Activated CD4-positive, alpha-beta memory T cell treated with anti-CD3 and anti-CD28 coated beads, Interleukin-2, amount 10 ng/mL, durations not matched to agents 7 days and 5 days (primary cell): ENCODE measurements at places on chromosomes 7 and 10.

DNA sequence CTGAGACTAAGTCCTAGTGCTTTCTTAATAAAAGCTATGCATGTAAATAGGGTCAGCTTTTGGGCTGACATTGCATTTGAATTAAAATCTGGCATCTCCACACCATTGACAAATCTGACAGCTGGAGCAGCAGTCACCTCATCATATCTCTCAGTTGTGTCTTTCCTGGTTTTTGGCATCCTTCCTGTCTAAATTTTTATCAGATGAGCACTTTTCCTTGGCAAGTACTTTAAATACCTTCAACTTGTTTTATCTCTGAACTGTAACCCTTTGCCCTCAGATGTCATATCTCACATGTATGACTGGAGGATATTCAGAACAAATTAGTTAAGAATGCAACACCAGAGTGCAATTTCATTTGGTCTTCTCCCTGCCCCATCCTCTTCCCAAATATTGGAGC lies 1066.2 kb downstream of the LRMDA start:
- DNase-seq, result no peak

DNA sequence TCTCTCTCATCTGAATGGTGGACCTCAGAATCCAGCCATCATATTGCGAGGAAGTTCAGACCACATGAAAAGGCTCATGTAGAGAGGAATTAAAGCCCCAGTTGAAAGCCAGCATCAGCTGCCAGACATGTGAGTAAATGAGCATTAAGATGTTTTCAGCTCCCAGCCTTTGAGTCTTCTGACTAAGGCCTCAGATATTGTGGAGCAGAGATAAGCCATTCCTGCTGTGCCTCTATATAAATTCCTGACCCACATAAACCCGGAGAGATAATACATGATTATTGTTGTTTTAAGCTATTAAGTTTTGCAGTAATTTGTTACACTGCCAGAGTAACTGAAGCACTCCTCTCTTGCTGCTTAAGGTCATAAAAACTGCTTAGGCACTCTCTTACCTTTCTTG lies 14.6 kb downstream of the FAM149B1 start:
- no peak for DNase-seq

DNA sequence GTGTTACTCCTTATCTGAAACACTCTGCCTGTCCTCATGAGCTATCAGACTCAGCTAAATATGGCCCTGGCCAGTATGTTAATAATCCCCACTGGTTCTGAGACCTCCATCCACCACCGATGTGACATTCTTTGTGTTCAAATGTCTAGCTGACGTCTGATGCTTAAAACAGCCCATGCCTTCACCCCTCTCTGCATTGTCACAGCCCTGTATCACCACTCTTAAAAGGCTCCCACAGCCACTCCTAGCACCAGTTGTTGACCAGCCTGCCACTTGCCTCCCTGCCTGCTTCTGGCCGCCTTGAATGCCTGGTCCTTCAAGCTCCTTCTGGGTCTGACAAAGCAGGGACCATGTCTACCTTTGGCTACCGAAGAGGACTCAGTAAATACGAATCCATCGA lies at the start of gene LMOD2:
TSS of gene LMOD2 (plus strand) at position 253 of the 400 bp plus-strand sequence. CDS start at position 351, 98 bp downstream.
- DNase-seq, result no peak

- DNase-seq, result no peak
Measured at GRCh38 chr10:86954681-86955500, 2.5 kb downstream of the MMRN2 start.

- no peak for DNase-seq
Measured at GRCh38 chr10:68790476-68790875, 36.9 kb upstream of the STOX1 start.

GRCh38 chr10:74092372-74092771 lies 58.3 kb downstream of the AP3M1 start:
- no peak for DNase-seq

- DNase-seq, result no peak
Measured at GRCh38 chr10:75941223-75941801, 509.9 kb downstream of the LRMDA start.

GRCh38 chr10:75679536-75679935 lies 248.1 kb downstream of the LRMDA start:
- DNase-seq, result no peak

DNA sequence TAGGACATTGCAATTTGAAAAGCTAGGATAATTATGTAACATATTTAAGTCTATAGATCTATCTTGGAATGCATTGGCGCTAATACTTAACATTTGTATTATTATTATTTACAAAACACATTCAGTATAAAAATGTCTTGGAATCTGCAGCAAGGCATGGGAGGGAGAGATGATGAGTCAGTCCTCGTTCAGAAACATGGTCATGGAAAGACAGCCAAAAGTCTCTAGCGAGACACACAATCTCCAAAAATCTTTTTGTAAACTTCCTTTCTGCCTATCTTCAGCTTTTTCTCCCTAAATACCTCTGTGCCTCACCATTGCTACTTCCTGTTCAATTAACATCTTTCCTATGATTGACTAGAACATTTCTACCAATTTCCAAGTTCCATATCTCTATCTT lies 188.4 kb upstream of the CACNA2D1 start:
- DNase-seq, result no peak

DNA sequence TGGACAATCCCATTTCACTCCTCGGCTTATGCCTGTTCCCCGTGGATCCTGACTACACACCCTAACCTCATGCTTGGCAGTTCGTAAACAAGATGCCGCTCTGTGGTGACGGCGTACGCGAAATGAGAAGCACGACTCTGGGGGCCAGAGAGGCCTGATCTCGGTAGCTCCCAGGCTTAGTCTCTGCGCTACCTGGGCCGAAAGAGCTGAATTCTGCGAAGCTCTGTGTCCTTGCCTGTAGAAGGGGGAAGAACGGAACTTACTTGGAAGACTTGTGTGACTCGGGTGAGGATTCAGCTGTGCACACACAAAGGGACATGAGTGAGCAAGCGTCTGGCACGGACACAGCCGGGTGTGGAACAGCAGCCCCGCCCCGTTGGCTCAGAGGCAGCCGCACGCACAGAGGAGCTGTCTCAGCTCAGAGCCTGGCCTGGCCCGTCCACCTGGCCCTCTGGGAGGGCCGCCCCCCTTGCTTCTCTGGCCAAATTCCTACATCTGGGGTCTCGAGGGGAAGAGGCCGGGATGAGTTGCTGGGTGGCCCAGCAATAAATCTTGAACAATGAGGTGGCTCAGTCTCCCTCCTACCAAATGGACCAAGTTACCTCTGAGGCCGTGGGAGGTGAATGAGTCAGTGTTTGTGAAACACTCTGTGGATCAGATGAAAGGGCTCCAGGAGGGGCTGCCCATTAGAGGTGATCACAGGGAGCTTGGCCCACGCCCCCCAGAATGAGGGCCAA lies 83.8 kb downstream of the PDGFA start:
- DNase-seq, result no peak

DNA sequence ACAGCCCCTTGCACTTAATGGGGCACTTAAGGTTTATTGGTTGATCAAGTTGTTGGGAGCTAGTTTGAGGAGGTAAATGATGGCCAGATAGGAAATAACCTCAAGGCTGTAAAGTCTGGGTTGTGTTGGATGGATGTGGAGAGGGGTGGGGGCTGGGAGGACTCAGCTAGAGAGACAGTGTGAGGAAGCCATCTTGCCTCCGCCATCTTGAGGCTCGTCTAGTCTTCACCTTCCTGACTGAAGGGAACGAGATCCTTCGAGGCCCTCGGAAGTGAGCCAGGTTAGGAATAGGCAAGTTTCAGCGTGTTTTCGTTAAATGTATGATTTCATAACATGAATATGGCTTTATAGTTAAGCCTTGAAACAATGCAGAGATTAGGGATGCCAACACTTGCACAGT lies 5.5 kb downstream of the GALNT17 start:
- DNase-seq, result no peak

DNA sequence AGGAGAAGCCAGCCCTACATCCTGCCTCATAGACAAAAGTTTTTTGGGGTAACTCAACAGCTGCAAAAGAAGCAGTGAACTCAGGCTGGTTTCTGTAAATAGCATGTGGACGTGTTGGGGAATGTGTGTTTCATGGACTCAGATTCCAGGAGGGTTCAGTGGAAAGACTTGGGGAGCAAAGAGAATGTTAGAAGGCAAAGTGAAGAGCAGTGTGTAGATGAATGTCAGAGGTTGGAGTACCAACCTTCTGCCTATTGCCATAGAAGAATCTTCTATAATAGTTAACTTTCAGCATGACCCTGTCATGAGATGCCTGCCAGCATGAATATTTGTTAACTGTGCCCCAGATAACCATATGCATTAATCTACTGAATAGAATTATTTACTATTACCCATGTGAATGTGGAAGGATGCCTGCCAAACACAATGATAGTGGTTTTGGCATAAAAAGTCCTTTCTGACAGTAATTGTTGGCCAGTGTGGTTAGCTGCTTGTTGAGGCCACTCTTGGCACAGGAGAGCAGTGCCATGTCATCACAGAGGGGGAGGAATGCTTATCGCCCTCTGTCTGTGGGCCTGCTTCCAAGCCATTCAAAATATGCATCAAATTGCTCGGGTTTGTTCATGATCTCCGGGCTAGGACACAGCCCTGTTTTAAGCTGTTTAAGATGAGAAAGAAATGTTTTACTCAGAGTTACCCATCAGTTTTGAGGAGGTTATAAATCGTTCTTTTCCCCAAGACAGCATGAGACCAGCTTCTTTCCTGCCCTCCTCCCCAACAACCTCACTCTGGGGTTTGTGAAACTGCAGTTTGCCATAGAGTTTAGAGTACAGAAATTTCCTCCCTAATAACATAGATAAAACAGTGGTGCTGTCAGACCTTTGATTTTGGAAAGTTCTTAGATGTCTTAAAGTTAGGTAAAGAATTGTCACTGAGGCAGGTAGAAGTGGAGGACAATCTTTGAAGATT lies 165.3 kb downstream of the WNT2 start:
- DNase-seq, result no peak

DNA sequence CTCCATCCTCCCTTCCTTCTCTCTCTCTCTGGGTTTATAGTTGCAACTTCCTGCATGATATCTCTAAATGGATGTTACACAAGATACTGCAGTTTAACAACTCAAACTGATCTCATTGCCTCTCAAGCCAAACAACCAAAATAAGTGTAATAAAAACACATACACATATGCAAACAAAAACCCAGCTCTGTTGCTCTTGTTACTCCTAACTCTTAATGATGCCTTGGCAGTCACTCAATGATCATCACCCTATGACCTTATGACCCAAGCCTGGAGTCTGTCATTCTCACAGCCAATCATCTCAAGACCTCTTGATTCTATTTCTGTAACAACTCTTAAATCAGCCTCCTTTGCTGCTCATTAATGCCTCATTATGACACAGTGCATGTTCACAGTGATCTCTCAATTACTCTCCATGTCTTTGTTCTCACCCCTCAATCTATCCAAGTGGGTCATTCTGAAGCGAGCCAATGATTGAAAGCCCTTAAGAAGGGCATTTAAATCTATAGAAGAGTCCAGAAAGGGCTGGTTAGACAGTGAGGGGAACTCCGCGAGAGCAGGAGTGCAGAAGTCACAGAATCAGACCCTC lies 210.9 kb downstream of the INHBA start:
- no peak for DNase-seq

DNA sequence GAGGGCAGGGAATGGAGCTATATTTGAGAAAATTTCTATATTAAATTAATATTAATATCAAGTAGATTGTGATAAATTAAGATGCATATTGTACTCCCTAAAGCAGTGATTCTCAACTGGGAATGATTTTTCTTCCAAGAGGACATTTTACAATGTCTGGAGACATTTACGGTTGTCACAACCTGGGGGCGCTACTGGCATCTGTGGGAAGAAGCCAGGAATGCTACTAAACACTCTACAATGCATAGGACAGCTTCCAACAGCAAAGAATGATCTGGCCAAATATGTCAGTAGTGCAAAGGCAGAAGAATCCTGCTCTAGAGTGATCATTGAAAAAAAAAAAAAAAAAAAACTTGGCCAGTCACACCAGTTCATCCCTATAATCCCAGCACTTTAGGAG lies 100.0 kb downstream of the LSM5 start:
- DNase-seq, result no peak

DNA sequence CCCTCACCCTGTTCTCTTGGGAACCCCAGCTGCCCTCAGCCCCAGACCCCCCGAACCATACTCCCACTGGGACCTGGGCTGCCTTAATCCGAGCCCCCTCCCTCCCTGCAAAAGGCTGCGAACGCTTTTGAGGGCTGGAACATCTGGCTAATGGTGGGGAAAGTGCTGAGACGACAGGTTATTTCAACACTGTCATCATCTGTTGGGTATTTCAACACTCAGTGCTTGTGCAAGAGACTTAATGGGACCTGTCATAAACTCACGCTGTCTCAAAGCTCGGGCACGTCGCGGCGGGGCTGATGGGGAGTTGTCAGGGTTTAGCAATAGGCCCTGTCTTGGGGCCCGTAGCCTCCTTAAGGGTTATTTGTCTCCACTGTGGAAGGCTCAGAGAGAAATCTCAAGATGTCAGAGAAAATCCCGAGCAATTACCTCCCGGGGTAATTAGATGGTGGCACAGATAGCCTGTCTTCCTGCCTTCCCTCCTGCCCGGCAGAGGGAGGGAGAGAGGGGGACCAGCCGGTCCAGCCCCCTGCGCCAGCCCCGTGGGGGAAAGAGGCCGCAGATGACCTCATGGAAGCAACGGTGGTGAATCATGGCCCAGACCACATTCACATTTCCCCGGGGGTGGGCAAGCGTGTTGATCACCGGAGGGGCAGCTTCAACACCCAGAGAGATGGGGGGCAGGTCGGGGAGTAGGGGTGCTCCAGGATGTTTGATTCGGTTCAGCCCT lies 88.7 kb upstream of the MYL10 start:
- no peak for DNase-seq

GRCh38 chr10:63094405-63094804 lies 38.7 kb upstream of the NRBF2 start:
- no peak for DNase-seq

DNA sequence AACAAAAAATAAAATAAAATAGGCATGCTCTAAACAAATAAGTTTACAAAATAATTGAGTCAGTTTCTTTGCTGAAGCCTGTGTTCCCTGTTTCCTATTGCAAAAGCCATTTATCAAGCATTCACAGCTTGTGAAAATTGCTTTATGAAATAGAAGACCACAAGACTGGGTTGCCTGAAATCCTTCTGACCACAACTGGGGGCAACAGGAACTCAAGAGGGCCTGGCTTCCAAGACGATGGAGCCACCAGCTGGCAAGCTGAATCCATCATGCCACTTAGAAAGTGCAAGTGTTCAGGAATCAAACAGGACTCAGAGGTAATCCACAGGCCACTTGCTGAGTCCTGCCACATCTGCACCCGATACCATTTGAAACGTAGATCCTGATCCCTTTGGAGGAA lies 752 bp upstream of the ABCA13 start:
- no peak for DNase-seq
